ENCODE measurements at places on chromosomes 6 and 20. TPM values are rescaled to one million over a fixed set of nuclear protein-coding genes. Genes with fewer than 3 reads are reported as not detected.

DNA sequence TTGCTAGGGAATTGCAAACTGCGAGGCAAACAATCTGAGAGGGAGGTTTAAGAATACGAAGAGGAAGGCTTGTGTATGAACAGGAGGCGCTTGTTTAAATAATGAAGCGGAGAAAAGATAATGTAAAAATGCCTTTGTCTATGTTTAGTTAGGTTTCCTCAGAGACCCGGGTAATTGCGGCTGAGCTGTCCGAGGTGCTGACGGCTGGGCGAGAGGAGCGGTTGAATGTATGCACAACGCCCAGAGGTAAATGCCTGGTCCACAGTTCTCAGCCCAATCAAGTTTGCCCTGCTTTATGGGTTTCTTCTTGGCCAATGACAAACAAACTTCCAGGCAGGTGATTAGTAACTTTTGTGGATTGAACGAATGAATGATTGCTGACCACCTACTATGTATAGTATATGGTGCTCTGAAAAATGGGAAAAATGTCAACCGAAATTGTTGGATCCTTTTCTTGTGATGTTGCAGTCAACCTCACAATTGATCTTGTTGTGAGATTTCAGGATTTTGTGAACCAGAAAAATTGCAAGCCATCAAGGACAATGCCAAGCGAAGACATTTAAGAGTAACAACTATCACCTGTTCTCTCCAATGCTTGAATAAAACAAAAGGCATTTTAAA, 38.3 kb upstream of the SLC32A1 start:
- peak; percentile 74 for DNase-seq

DNA sequence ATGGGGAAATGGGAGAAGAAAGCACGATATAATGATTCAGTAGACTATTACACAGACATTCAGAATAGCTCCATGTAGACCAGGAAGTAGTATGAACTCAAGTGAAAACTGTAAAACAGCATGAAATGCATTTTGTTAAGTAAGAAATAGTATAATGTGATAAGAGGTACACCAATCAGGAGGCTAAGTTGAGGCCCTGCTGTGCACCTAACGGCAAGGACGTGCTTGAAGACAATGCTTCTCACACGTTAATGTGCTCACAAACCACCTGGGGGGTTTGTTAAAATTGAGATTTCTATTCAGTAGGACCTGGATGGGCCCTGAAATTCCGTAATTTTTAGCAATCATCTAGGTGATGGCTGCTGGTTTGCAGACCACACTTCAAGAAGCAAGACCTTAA, 178.9 kb upstream of the SULF2 start:
- DNase-seq = no peak

DNA sequence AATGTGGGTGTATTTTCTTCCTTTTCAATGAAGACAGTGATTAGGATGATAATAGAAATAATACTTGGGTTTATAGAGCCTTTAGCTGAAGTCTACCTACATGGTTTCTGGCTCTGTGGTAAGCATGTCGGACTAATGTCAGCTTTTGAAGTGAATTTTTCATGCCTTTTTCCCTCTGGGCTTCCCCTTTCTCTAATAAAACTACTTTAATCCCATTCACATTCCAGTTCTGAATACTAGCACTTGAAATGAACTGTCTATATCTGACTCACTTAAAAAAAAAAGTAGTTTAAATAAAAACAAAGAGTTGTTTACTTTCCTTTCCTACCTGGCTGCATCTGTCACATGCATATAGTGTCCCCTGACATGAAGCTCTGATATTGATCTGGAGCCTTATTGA, 545.9 kb upstream of the FLRT3 start:
- DNase-seq = no peak

Gene MAK
- 1.3 TPM for total RNA-seq

Gene VSTM2L
- total RNA-seq = 5.0 TPM

DNA sequence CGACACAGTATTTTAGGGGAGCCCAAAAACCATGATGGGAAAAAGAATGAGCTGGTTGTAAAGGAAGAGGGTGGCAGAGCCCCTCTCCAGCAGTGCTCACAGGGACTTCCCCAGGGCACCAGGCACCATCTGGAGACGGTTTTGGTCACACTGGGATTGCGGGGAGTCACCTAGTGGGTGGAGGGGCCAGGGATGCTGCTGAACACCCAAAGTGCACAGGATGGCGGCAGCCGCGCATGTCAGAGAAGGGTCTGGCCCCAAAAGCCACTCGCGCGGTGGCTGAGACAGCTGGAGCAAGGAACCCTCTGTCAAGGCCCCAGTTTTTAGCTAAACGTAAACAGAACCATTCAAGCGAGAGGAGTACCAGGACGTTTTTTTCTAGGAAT, 10.8 kb downstream of the CTSZ start:
- DNase-seq = no peak

GRCh38 chr6:17730078-17730704, 23.5 kb upstream of the NUP153 start:
- no peak for DNase-seq

Gene ZFP57
- total RNA-seq = 0.14 TPM

GRCh38 chr6:161429921-161430490, 156.1 kb upstream of the AGPAT4 start:
- DNase-seq = no peak

DNA sequence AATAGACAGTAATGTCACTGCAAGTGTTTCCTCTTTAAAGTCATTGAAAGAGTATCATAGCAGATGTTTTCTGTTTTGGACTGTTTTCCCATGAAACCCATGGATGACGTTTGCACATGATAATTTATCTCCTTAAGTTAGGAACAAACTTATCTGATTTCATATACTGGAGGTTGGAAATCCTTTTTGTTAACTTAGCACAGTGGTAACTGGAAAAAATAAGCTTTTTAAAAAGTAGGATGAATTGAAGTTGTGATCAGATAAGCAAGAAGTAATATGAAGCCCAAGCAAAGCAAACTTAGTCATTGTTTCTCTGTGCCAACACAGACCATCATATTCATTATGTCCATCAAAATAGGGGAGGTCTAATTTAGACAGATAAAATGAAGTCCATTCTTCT, 61.6 kb downstream of the PLCB4 start:
- DNase-seq = no peak

Gene CLIC1
- 286 TPM for total RNA-seq

Gene HBS1L
- total RNA-seq = 77.2 TPM

DNA sequence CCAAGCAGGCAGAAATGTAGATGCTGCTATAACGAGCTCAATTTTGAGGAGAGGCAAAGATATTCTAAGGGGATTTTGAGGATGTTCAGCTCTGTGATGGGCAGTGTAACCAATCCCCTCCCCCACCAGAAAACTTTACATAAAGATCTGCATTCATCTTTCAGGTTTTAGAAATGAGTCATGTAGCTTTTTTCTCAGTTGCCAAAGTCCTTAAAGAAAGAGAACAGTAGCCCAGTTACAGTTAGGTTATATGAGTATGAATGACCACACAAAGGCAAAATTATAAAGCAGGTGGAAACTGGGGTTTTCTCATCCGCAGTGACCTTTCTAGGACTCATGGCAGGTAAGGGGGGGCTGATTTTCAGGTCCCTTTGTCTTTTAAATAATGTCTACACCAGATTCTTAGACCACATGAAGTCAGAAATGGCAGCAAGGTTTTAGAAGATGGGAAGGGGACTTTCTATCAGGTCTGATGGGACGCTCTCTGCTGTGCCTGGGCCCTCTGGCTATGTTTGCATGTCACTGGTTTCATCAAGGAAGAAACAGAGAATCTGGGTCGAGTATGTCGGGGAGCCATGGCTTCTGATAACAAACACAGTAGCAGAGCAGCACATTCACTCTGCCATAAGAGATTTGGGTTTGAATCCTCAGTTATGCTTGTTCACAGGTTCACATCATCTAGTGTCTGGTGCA, 94.7 kb downstream of the CLIC5 start:
- DNase-seq = no peak

GRCh38 chr20:41717483-41717882, 99.3 kb upstream of the CHD6 start:
- no peak for DNase-seq

- no peak for DNase-seq
Measured at GRCh38 chr6:147873816-147874215, 365.3 kb downstream of the SAMD5 start.

GRCh38 chr20:57216669-57217068, 49.8 kb downstream of the BMP7 start:
- no peak for DNase-seq

Gene ZKSCAN4
- 9.0 TPM for total RNA-seq

Gene SAPCD1
- total RNA-seq = 11.9 TPM

Gene SOD2
- total RNA-seq = 68.9 TPM

DNA sequence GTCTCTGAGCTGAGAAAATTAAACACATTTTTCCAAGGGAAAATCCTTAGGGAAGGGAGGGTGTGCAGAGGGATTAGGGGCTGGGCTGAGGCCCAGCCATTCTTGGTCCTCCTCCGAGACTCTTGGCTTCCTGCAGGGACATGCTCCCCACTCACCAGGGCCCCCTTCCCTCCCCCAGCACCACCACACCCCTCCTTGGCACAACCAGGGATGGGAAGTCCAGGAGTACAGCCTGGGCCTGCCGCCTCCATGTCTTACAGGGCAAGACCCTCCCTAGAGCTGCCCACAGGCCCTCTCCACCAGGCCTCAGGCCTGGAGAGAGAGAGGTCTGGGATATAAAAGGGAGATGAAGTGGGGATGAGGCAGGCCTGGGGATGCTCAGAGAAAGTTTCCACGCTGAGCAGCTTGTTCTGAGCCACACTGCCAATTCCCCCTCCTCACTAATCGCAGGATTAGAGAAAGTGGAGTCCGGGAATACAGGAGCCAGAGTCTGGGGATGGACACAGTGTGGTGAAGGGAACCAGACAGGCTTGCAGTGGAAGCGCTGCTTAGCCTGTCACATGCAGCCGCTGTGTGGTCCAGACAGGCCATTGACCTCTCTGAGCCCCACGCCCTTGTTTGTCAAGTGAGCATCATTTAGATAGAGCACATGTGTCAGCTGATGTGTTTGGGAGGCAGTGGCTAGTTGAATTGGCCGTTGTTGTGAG, 105.5 kb downstream of the MRPL14 start:
- DNase-seq = no peak

GRCh38 chr20:10174400-10174799, 44.2 kb upstream of the SNAP25 start:
- no peak for DNase-seq

- no peak for DNase-seq
Measured at GRCh38 chr6:44397424-44398164, 10.1 kb downstream of the CDC5L start.

DNA sequence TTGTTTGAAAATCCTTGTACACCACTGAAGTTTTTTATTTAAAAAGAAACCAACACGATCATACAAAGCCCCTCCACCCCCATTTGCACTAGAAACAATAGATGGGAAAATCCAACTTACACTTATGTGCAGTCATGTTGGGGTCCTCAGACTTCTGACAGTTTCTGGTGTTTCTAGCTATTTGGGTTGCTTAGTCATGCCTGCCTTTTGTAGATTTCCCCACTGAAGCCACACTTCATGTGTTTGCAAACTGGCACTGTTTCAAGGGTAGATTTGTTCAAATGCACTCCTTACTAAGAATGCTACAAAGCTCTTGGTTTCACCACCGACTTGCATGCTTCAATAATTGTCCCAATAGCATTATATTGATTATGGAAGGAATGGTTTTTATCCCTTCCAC, 1.5 kb downstream of the SH3BGRL2 start:
- no peak for DNase-seq

GRCh38 chr20:32091888-32092346, 17.6 kb upstream of the TM9SF4 start:
- peak; percentile 88 for DNase-seq

- no peak for DNase-seq
Measured at GRCh38 chr6:2426561-2427340, 181.3 kb upstream of the GMDS start.

DNA sequence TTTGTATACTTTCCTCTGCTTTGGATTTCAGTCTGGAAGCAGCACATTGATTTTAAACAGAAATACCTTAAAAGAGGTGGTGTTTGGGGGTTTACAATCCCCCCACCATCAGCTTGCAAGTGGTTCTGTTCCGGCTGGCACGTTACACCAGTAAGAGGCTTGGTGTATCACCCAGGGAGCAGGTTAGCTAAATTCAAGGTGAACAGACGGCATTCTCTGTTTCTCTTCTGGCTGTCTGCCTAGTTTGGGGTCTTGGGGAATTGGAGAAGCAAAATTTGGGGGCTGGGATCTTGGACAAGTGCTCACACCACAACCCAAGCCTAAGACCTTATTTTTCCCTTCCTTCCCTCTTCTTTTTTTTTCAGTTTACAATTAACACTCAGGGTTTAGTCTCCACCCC, 7.5 kb upstream of the APCDD1L start:
- DNase-seq = no peak

GRCh38 chr6:31222496-31222895, 49.4 kb downstream of the HLA-C start:
- no peak for DNase-seq

DNA sequence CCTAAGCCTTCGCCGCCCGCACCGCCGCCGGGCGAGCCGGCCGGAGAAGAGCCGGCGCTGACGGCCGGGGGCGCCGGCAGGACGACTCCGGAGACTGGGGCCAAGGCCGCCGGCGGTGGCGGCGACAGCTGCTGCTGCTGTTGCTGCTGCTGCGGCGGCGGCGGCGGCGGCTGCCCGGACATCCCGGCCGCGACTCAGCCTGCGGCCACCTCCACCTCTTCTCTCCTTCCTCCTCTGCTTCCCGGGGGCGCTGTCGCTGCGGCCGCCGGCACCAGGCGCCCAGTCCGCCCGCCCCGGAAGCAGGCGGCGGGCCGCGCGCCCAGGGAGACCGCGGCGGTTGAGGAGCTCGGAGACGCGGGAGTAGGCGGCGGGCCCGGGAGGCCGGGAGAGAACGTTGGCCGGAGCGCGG, 307 bp downstream of the RANBP9 start:
- DNase-seq = no peak

Gene MEI4
- total RNA-seq = 2.6 TPM

Gene PPT2
- 80.8 TPM for total RNA-seq

GRCh38 chr20:845226-845868, 11.8 kb downstream of the FAM110A start:
- DNase-seq = no peak

Gene BTN1A1
- 1.6 TPM for total RNA-seq

Gene WDR46
- total RNA-seq = 47.5 TPM

DNA sequence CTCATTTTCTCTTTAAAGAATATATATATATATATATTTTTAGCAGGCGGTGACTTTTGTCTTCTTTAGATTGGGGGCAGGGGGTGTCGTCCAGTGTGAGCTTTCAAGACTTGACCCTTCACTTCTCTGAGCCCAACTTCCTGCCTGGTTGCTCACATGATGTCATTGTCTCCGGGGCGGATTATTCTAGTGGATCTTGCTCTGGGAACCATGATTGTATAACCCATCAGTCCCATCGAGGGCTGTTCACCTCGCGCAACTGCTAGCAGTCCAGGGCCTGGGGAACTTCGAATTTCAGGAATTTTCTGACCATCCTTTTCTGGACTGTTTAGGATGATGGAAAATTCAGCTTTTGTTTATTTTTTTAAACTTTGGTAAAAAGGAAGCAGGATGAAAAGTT, 1.0 kb downstream of the IGF2R start:
- peak; percentile 17 for DNase-seq

All from progenitor cell of endocrine pancreas (in vitro differentiated cells).